ENCODE measurements at places on chromosomes 7 and 10.

GRCh38 chr10:761376-761775, 71.9 kb upstream of the DIP2C start:
- no peak for DNase-seq

GRCh38 chr7:108135446-108136190, 5.5 kb upstream of the LAMB4 start:
- DNase-seq: no peak

- no peak for DNase-seq
Measured at GRCh38 chr7:127862525-127862924, 168.7 kb downstream of the LRRC4 start.

DNA sequence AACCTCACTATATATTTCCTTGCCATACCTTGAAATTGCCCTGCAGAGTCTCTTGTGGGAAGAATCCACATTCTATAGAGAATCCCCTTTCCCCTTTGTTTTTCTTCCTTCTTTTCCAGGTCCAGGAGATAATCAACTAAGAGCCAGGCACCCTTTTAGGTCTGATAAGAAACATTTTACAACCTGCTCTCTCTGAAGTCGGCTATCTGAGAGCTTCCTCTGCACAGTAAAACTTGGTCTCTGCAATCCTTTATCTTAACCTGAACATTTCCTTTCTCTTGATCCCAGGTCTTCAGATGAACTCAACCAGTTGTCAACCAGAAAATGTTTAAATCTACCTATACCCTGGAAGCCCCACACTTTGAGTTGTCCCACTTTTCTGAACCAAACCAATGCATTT, 19.5 kb upstream of the PTER start:
- DNase-seq: no peak

DNA sequence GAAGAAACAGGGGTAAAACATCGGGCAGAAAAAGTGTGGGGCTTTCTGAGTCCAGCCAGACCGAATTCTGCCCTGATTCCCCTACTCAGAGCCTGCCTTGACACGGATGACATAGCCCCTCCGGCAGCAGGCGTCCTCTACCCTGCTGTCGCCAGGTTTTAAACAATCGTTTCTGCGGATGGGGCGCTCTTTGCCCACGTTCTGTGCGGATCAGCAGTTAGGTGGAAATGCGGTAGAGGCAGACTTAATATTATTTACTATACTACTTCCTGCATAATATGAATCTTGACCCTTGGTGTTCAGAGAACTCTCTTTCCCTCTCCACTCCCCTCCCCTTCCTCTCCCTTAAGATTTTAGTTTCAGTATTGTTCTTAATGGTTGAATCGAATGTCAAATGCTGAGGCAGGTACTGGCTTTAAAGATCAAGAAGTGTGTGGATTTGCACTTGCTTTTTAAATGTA, 2.4 kb downstream of the GATA3 start:
- DNase-seq: no peak

GRCh38 chr10:54650547-54650946, 150.5 kb downstream of the PCDH15 start:
- DNase-seq: no peak

GRCh38 chr7:28383975-28384374, 28.3 kb upstream of the CREB5 start:
- DNase-seq: no peak

GRCh38 chr10:124557648-124558338, 96.2 kb downstream of the LHPP start:
- DNase-seq: peak; percentile 83

GRCh38 chr10:29465384-29465783, 169.4 kb downstream of the SVIL start:
- no peak for DNase-seq

- DNase-seq: peak; percentile 79
Measured at GRCh38 chr10:96618653-96619052, 31.8 kb upstream of the TM9SF3 start.

DNA sequence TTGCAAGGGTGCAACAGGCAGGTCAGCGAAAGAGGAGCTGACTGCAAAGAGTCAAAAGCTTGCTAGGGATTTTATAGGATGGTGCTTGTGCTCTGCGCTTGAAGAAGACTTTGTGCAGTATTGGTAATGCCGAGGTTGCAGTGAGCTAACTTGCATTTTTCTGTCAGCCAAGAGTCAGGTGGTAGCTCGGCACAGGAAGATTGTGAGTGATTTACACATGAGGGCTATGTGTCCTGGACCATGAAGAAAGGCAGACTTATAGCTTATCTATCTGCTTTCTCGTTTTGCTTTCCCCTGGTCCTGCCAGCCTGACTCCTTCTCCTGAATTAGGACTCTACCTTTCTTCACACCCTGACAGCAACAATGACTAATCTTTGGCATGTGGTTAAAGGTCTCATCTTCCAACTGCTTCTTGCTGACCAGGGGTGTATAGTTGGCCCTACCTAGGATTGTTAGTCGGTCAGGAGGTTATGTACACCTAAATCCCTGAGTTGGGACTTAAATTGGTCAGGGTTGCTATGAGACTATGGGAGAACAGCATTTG, 4.1 kb upstream of the SYPL1 start:
- DNase-seq: no peak

DNA sequence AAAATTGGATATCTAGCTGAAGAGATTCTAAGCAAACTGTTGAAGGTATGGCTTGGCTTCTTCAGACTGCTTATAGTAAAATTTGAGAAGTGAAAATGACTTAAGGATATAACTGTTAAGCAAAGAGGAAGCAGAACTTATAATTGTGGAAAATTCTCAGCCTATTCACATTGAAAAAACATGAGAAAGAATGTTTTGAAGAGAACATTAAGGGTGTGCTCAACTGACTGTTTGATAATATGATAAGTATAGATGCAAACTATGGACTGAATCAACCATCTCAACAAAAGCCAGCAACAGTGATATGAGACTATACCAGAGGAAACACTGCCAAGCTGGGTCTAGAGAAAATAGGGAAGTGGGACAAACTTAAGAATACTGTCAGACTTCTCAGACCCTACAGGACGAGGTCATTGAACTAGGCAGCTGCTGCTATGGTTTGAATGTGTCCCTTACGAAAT, 133.1 kb upstream of the PPP1R3A start:
- DNase-seq: peak; percentile 71

- no peak for DNase-seq
Measured at GRCh38 chr7:67438198-67438882, 441.7 kb downstream of the TYW1 start.

- no peak for DNase-seq
Measured at GRCh38 chr10:116985611-116986010, 19.4 kb downstream of the SHTN1 start.

DNA sequence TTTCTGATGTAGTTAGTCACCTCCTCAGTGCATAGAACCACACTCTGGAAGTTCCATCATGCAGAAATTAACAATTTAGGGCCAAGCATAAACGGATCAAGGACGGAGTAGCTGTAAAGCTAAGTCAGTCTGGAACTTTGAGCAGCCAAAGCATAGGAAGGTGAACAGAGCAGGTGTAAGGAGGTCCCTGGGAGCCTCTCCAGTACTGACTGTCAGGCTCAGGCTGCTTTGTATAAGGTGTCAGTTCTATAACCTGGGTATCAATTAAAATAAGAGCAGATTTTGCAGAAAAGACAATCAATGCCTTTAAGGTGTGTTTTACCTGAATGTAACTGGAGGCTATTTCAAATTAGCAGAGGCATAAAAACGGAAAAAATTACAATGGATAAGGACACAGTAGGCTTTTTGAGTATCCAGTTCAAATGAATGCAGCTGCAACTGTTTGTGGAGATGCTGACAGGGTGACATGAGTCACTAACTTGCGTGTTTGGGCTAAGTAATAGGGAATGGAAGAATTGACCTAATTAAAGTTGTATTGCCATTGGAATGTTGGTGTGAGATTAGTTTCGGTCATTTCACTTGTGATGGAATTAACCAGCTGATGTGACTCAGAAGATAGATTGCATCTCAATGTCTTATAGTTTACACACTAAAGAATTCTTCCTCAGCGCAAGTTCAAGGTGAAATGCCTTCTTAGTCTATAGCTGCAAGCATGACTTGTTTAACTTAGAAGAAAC, 417.9 kb upstream of the CNTNAP2 start:
- DNase-seq: no peak

DNA sequence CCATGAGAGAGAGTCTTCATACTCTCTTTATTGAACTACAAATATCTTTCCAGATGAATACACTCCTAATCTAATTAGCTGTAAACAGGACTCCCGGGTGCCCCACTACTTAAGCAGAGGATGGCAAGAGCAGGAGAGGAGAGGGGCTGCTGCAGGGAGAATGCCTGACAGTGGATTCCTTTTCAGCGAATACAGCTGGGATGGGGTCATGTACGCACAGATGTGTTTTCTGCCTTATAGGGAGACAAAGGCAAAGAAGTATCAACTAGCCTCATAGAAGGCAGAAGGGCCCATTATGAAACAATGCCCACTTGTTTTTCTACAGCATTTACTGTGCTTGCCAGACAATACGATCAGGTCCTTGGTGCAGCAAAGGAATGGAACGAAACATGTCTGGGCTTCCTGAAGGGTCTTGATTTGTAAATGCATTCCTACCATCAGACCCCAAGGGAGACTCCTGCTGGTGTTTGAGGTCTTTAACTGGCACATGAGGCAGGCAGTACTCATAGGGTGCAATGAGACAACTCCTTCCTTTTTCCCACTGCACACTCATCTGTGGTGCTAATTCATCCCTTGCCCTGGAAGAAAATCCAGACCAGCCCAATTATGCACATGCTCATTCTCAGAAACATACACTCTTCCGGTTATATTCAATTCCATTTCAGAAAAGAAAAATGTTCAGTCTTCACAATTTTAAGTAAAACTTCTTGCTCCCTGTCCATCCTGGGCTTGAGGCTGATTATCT, 117.1 kb downstream of the AOAH start:
- DNase-seq: peak; percentile 84

DNA sequence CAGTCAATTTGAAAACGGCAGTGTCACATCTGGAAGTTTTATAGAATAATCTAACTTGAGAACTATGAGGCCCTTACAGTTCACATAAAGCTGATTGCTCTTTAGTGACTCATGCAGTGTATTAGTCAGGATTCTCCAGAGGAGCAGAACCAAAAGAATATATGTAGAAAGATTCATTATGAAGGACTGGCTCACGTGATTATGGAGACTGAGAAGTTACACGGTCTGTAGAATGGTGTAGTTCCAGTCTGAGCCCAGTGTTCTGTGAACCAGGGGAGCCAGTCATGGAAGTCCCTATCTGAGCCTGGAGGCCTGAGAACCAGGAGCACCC, 21.5 kb downstream of the RBM33 start:
- no peak for DNase-seq

Data from pons (tissue), 1 donor.